Upper lobe of right lung (tissue), 1 donor: ENCODE measurements at places on chromosomes 5 and 9.

DNA sequence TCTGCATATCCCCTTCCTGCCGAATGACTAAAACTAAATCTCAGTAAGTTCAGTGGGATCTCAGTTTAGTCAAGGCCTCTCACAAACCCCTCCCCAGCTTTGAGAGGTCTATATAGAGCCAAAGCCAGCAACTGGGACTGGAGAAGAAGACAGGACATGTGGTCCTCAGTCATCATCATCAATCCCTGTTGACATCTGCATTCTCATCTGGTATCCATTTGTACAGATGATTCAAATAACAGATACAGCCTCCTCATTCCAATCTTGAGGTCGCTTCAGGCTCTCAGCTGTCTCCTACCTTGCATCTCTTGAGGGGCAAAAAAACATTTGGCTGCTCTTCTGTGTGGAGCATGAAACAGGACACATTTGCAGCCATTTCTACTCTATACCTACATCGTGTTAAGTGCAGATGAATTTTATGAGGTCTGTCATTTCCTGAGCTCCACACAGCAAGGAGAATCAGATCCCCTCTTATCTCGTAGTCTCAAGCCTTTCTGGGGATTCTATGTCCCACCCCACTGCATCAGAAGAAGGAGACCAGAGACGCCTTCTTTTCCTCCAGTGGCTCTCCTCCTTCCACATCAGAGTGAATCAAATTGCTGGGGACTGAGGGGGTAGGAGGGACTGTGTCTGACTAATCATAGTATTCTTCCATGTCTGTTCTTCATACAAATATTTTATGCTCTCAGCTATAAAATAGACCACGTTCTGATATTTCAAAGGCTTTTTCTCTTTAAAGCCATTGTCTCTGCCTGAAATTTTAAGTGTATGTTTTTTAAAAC, 4.7 kb upstream of the RECK start:
- no peak for DNase-seq

GRCh38 chr5:6582507-6583048, 50.3 kb downstream of the NSUN2 start:
- DNase-seq = no peak

GRCh38 chr5:140267201-140267540, 35.7 kb downstream of the PFDN1 start:
- DNase-seq = no peak

DNA sequence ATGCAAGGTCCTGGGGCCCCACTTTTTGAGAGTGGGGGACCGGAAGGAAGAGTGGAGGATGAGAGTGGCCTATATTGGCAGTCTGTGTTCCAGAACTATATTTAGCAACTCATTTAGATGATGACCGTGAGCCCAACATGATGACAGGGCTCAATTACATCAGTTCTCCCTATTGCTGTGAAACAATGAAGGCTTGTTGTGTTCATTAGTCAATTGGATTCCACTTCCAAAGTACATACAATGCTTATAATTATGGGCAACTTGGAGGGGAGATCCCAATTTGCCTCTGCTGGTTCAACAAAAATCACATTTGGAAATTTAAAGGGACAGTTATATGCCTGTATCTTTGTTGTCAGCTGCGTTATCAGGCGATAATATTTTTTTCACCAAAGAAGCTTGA, 91.1 kb downstream of the TARS1 start:
- DNase-seq = no peak

GRCh38 chr5:181190711-181191525, 14.1 kb downstream of the TRIM7 start:
- DNase-seq = no peak

DNA sequence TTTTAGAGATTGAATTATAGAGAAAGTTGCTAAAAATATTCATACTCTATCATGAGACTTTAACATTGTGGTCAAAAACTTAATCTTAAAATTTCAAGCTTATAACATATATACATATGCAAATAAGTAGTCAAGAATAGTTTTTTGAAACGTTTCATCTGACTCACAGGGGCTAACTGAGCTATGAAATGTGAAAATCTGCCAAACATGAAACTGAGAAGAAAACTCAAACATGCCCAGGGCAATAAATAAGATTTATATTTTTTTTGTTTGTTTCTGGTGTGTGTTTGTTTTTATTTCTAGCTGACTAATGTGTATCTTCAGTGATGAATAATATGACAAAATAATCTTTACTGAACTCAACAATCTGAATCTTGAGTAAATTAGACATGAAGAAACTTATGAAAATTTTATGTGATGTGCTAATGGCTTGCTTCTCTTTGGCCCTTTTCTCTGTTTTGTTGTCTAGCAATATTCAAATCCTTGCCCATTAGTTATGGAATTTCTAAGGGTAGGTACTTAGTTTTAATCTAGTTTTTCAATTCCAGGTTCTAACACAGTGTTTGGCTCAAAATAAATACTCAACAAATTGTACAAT, 99.9 kb downstream of the FAM174A start:
- DNase-seq = no peak
